NCI-H82 (cell line): ENCODE measurements at places on chromosomes 2 and 18.

DNA sequence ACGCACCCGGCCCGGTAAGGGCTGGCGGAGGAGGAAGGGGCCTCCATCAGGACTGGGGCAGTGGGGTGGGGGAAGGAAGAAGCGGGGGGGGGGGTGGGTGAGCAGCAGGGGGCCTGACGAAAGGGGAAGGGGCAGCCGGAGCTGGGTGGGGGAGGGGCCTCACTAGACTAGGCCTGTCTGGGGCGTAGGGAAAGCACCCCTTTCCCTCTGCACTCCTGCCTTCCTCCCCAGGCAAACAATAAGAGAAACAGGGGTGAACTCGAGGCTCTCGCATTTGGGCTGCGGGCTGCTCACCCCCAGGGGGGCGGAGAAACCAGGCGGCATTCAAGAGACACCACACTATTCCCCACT, 82.7 kb upstream of the POMC start:
- peak; percentile 69 for DNase-seq

GRCh38 chr2:195027947-195028346, 629.1 kb upstream of the SLC39A10 start:
- DNase-seq, result peak; percentile 11

GRCh38 chr18:6543330-6543908, 128.7 kb upstream of the L3MBTL4 start:
- peak; percentile 84 for DNase-seq

DNA sequence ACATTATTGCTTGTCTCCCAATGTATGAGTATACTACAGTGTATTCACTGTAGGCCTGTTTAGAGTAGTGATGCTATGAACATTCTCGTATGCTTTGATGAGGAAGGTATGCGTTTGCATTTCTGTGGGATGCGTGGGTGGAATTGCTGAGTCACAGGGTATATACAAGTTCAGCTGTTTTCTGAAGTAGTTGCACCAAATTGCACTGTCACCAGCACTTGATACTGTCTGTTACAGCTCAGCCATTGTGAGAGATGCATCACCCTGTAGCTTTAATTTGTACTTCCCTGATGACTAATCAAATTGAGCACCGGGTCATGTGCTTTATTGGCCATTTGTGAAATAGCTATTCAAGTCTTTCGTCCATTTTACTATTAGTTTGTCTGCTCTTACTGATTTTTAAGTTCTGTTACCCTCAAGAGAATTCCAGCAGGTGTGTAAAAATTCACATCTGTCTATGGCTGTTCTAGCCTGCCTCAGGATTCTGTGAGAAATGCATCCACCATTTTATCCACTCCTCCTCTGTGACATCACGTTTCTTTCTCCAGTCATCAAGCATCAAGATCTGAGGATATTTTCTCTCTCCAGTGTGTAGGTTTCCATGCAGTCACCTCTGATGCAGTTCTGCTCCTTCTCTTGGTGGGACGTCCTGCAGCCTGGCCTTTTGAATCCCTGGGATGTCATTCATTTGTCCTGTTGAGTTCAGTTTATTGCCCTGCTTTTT, 72.5 kb downstream of the DGKD start:
- DNase-seq, result no peak

DNA sequence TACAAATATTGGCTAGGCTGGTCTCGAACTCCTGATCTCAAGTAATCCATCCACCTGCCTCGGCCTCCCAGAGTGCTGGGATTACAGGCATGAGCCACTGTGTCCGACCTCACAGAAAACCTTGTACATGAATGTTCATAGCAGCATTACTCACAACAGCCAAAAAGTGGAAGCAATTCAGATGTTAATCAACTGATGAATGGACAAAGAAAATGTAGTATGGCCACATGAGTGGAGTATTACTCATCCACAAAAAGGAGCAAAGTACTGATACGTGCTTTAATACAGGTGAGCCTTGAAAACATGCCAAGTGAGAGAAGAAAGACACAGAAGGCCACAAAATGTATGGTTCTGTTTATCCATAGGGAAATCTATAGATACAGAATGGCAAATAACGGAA, 20.6 kb downstream of the CEP192 start:
- DNase-seq, result no peak

DNA sequence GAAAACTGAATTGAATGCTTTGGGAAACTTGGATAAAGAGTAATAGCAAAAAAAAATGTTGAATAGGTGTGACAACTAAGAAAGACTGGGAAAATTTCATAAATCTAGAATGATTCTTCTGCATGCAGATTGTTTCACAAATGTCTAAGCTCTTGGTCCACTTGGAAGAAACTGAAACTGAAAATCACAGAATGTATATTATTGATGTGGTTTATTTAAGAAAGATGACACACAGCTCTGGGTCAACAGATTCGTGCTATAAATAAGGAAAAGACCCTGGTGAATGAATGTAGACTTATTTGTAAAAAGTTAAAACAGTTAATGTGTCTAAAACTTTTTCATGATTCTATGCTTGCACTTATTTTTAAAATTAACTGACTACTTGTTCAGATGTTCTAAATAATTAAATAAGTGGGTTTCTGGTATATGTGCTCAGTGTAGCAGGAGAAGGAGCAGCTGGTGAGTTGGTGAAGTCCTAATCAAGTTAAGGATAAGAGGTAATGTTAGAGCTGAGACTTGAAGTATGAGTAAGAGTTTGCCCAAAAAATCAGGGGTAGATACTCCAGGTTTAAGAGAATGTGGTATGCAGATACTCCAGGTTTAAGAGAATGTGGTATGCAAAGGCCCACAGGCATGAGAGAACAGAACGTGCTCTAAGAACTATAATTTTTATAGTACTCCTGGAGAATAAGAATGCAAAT, 24.5 kb downstream of the UGP2 start:
- no peak for DNase-seq

DNA sequence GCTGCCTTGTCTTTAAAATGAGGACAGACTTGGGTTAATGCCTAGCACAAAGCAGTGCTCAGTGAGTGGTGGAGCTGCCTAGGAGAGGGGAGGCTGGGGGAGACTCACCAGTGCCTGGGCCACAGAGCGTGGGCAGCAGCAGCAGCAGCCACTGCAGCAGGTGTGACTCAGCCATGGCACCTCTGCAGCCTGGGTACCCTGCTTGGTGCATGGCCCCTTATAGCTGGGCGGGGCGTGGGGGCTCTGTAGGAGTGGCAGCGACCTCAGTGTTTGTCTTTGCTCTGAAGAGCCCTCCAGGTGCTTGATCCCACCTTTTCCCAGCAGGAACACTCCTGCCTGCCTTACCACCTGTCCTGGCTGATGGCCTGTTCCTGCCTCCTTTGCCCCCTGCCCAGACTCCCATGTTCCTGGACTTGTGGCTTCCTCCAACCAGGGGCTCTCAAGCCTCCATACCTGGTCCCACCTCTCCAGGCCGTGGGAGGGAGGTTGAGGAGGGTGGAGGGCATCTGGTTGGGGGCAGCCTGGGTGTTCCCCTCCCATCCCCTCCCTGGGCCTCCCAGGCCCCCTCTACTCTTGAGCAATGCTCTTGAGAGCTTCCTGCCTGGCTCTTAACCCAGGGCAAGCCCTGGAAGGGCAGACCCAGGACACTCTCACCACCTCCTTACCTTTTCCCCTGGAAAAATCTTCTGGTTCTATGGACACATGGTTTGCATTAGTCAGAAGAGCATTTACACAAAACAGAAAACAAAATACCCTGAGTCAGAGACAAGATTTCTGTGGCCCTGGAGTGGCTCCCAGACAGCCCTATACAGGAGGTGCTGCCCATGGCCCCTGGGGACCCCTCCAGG, at the start of gene SFTPB:
Gene SFTPB (minus strand): TSS at position 191 of the 848 bp plus-strand sequence. CDS start 16 bp downstream, at position 175.
- no peak for DNase-seq

GRCh38 chr2:88161446-88162244, 8.5 kb upstream of the THNSL2 start:
- DNase-seq, result peak; percentile 67

DNA sequence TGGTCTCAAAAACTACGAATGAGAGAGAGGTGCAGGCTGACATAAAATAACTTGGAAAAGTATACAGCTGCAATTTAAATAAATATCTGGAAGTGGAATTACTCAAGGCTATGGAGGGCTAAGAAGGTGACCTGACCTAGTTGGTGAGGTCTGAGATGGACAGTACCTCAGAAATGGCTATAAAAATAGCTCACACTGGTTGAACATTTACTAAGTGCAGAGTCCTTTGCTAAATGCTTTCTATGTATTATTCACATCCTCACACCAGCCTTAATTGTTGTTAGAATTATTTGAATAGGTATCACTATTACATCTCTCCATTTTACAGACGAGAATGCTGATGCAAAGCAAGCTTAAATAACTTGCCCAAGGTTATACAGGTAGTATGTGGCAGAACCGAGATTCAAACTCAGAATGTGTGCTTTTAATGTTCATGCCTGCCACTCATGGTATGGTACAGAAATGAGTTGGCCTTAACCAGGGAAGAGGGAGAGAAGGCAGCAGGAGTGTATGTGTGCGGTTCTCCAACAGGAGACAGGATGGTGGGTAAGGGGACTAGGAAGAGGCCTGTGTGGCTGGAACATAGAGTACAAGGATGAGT, 37.4 kb downstream of the MRPL44 start:
- DNase-seq, result no peak

DNA sequence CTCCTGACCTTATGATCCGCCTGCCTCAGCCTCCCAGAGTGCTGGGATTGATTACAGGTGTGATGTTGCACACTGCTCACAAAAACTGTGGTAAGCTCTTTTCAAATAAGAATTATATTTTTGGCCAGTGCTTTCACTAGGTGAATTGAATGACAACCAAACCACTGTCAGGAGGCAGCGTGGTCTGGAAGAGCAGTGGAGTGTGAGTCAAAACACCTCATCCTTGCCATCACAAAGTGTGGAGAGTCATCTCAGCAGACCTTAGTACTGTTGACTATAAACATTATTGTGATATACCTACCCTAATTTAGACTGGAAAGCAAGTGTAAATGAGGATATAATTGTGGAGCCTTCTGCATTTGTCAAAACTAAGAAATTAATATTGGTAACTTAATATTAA, 61.3 kb downstream of the UBE2E3 start:
- DNase-seq, result no peak

- no peak for DNase-seq
Observed at GRCh38 chr2:102238778-102239177, 52.0 kb downstream of the IL1RL2 start.

DNA sequence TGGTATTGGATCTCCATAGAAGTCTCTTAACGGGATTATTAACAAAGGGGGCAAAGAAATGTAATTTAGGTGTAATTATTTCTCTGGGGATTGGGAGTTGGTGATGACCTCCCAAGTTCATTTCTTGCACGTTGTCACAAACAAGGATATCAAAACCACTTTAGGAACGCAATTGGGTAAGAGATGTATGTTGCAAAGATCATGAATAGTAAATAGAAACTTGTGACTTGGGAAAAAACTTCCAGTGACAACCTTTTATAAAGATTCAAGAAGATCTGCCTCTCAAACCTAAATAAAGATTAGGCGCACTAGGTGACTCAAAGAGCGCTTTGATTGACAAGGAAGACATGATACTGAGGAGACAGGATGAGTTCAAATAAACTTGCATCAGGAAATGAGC, 127.8 kb upstream of the TRIB2 start:
- no peak for DNase-seq

DNA sequence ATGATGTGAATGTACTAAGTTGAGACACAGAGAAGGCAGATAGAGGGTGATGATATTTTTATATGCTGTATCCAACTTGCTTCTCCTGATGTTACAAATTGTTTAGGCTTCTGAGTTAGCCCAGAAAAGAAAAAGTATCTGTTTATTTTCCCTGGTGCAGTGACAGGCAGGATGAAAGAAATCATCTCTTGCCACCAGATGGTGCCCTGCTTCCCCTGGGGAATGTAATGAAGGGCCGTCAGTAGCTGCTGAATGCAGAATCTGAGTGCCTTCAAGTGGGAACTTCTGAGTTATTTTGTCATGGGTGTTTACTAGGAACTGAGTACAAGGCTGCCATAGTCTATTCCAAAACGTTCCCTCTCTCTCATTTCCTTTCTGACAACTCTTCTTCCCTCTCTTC, 525.6 kb downstream of the MBD2 start:
- DNase-seq, result peak; percentile 80

DNA sequence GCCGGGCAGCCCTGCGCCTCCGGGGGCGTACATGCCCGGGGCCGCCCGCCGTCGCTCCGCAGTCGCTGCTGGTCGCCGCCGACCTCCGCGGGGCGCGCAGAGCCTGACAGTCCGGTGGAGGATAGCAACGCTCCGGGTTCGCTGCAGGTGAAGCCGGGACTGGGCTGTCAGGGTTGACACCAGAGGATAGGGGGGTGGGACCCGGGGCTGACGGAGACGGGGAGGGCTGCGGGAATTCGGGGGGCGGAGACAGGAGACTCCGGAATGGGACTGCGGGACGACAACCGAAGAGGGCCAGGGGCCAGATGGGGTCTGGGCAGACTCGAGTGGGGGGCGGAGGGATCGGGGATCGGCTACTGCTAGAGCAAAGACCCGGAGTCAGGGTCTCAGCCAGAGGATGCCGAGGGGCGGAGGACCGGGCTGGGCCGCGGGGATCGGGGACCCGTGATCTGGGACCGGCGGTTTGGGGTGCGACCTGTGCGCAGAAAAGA, 403 bp downstream of the TMEM127 start:
- DNase-seq, result peak; percentile 77

GRCh38 chr2:221486106-221486505, 86.0 kb downstream of the EPHA4 start:
- no peak for DNase-seq

DNA sequence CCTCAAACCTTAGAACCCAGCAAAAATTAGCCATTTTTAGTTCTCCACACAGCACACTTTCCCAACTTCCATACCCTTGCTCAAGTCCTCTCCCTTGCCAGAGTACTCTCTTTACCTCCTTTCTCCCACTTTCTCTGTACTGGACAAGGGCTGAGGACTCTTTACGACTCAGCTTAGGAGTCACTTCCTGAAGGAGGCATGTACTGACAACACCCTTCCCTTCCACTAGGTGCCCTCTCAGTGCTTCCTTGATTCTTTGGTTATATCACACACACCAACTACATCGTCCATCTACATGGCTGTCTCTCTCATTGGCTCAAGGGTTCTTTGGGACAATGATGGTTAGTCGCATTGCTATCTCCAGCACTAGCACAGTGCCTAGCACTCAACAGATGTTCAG, 5.2 kb upstream of the C18orf63 start:
- DNase-seq, result peak; percentile 32

DNA sequence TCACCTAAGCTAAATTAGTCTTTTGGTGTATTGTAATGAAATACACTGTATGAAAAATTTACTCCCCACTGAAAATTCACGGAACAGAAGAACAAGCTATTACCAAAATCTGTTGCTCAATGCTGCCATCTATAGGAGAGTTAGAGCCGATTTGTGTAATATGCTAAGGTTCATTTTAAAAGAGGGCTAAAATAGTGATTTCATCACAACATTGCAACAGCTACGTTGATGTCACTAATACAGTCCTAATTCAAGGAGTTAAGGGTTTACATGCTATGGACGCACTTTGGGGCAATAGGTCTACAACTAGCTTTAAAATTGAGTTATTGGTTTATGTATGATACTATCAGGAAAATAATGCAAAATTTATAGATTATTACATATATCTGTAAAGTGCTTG, 3.0 kb upstream of the IRS1 start:
- DNase-seq, result peak; percentile 88

GRCh38 chr2:181122601-181123000, 142.2 kb downstream of the UBE2E3 start:
- no peak for DNase-seq
